ENCODE measurements at places on chromosomes 11 and 22.
A peak's percentile ranks its signal among the peaks of the same experiment; 100 is the strongest.

- peak; percentile 41 for DNase-seq
Observed at GRCh38 chr11:12694183-12694531, 19.9 kb downstream of the TEAD1 start.

GRCh38 chr11:63667995-63668795 lies 3.0 kb downstream of the ATL3 start:
- peak; percentile 96 for DNase-seq

- DNase-seq = no peak
Observed at GRCh38 chr22:37488337-37489135, 2.4 kb upstream of the MFNG start.

GRCh38 chr11:12223771-12224536 lies 113.6 kb downstream of the MICAL2 start:
- no peak for DNase-seq

GRCh38 chr11:26599425-26599824 lies 27.4 kb upstream of the MUC15 start:
- peak; percentile 86 for DNase-seq

- DNase-seq = no peak
Observed at GRCh38 chr22:17412232-17412631, 43.0 kb downstream of the CECR2 start.

GRCh38 chr22:17303840-17304779 lies 65.2 kb upstream of the CECR2 start:
- no peak for DNase-seq

- DNase-seq = peak; percentile 65
Observed at GRCh38 chr11:29019960-29020683, 911.9 kb downstream of the METTL15 start.

DNA sequence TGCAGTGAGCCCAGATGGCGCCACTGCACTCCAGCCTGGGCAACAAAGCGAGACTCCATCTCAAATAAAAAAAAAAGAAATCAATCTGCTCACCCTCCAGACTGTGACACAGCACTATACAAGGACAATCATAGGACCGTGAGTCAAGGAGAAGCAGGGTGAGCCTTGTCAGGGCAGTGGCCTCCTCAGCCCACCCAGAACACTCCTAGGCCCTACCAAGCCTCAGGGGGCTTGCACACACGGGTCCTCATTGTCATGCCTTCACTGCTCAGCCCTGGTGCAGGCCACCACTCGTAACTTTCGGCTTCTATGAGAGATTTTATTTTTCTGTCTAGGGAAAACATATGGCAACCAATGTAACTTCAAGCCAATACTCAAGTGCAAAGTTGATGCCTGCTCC lies 35.8 kb downstream of the DGCR2 start:
- no peak for DNase-seq

DNA sequence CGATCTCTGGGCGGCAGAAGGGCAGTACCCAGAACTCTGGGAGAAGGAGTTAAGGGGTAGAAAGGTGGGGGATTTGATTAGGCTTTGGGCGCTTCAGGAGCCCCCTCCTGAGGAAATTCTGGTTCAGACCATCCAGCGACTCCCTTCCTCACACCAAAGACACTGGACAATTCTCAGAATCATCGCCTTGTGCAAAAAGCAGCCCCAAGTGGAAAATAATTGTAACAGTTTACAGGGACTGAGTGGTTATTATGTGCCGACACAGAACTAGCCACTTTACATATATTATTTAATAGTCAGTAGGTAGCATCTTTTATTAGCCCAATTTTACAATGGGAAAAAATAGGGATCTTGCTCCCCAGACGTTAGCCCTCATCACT lies 662 bp upstream of the TRIM3 start:
- DNase-seq = no peak

DNA sequence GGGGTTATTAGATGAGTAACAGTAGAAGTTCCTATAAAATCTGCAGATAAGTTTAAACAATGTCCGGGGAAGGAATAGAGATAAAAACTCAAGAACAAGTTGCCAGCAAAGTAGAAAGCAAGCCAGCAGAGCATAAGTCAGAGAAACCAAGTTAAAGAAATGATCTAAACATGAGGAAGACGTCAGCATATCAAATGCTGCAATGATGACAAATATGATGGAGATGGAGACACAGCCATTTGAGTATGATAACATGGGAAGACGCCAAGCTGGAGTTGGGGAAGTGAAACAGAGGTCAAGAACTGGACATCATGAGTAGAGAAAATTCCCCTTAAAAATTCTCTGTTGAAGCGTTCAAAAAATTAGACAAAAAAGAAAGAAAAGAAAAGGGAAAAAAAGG lies 571.5 kb downstream of the CNTN5 start:
- DNase-seq = no peak

DNA sequence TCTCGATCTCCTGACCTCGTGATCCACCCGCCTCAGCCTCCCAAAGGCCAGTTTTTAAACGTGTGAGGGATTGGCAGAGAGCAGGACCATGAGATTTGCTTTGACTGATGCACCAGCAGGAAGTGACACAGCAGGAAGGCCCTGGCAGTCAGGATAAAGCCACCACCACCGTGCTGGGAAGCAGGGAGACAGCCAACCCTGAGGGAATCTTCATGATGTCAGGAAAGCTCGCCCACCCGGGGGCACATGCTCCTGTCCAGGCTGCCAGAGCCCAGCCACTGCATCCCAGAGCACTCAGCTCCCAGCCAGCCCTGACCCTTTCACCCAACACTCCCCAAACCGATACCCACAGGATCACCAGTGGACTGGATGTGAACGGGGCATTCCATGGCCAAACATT lies 6.1 kb downstream of the TUBGCP6 start:
- DNase-seq = no peak

All from HCEC 1CT (cell line).